Psoas muscle (tissue), 8 donors: ENCODE measurements at places on chromosomes 4 and X. TPM values are rescaled to one million over a fixed set of nuclear protein-coding genes. Genes with fewer than 3 reads are reported as not detected.

- DNase-seq = no peak
Measured at GRCh38 chr4:108035691-108036090, 46.0 kb downstream of the HADH start.

The ADH5 gene
- total RNA-seq = 59.8 TPM

- DNase-seq = no peak
Measured at GRCh38 chr4:183438458-183439113, 5.8 kb upstream of the CDKN2AIP start.

DNA sequence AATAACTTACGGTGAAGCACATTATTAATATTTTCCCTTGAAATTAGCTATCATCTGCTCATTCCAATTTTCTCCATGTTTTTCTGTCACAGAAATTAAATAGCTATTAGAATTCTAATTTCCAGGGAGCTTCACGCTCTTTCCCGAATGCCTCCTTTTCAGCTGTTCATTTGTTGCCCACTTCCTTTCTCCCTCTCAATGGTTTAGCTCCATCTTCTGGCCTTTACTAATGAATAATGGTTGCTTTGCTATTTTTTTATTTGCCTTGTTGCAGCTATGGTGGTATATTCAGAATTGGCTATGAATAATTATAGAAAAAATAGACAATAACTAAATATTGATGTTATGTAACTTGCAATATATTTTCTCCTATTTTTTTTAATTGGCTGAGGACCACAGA lies 70.5 kb downstream of the GRIA2 start:
- DNase-seq = no peak

The SPANXA2 gene
- not detected for total RNA-seq

The RPS6KA6 gene
- 2.0 TPM for total RNA-seq

The PRDX4 gene
- total RNA-seq = 26.5 TPM
